Upper lobe of right lung (tissue), 1 donor: ENCODE measurements at places on chromosomes 13 and 19.

- no peaks in the 10 kb centered on the region for H3K36me3 ChIP-seq
- H3K27me3 ChIP-seq = no peaks in the 10 kb centered on the region
- H3K4me3 ChIP-seq = no peak overlapping the region
- peaks cover 42% of the 10 kb centered on the region for H3K4me1 ChIP-seq
- DNase-seq = no peak
Measured at GRCh38 chr13:110529522-110530311, 31.8 kb downstream of the RAB20 start.

GRCh38 chr13:106072014-106072413, 463.4 kb downstream of the EFNB2 start:
- H3K4me3 ChIP-seq = no peak overlapping the region
- no peak for DNase-seq
- no peak overlapping the region for H3K27ac ChIP-seq
- no peaks in the 10 kb centered on the region for H3K36me3 ChIP-seq

DNA sequence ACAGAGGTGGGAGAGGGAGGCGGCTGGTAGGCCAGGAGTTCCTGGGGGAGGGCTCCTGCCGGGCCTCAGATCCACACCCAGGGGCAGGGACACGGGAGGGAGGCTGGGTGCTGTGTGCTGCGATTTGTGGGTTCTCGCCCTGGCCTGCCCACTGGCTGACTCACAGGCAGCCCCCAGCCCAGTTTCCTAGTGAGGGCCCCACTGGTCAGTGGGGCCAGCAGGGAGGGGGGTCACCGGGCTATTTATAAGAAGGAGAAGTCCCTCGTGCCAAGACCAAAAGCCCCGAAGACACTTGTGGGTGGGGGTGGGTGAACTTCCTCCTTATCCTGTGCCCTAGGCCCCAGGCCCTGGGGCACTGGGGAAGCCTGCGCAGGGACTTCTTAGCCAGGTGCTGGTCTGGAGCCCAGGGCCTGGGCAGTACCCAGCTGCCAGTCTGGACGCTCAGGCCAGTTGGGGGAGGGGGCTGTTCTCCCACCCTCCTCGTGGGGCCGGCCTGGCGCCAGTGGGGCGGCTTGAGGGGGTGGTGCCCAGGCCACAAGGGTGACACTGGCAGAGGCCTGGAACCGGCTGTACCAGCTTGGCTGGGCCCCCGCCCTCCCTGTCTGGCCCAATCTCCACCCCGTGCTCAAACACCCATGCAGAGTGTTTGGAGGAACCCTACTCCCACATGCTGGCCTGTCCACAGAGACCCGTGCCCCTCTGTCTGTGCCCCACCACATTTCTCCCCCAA, 5.0 kb upstream of the JUNB start:
- peak overlapping the region; percentile 100 for H3K27ac ChIP-seq
- peaks cover 74% of the 10 kb centered on the region for H3K4me1 ChIP-seq
- peak; percentile 97 for DNase-seq
- H3K36me3 ChIP-seq = no peaks in the 10 kb centered on the region
- no peaks in the 10 kb centered on the region for H3K27me3 ChIP-seq
- peak overlapping the region; percentile 19 for H3K4me3 ChIP-seq

- no peak overlapping the region for H3K27ac ChIP-seq
- DNase-seq = no peak
- H3K27me3 ChIP-seq = no peaks in the 10 kb centered on the region
- H3K36me3 ChIP-seq = no peaks in the 10 kb centered on the region
- peaks cover 11% of the 10 kb centered on the region for H3K4me1 ChIP-seq
Measured at GRCh38 chr19:37928527-37929286, 21.7 kb downstream of the SIPA1L3 start.
